ENCODE measurements at places on chromosomes 3 and 15.

DNA sequence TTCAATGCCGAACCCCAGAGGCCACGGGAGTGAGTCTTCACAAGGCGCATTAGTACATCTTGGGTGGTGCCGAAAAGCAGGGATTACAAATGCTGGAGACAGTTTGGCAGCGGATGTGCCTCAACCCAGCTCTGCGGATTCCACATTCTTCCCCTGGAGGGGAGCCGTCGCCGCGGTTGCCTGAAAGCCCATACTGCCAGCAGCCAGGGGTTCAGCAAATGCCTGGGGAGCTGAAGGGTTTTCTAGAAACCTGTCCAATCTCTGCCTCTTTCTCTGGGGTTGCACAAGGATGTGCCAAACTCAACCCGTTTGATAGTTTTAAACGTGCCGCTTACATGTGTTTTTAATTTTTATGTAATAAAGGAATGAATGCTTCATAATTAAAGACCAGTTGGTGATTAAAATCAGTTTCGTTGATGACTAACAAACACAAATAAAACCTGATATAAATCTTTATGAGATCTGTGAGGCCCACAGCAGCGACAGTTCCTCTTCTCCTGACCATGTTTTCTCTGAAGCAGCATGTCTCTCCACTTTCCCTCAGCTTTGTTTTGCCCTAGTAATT, 74.6 kb upstream of the LEKR1 start:
- DNase-seq, result peak; percentile 92

- DNase-seq, result no peak
Observed at GRCh38 chr3:154062513-154062912, 58.7 kb upstream of the ARHGEF26 start.

- DNase-seq, result no peak
Observed at GRCh38 chr3:8777201-8777977, 8.0 kb upstream of the OXTR start.

DNA sequence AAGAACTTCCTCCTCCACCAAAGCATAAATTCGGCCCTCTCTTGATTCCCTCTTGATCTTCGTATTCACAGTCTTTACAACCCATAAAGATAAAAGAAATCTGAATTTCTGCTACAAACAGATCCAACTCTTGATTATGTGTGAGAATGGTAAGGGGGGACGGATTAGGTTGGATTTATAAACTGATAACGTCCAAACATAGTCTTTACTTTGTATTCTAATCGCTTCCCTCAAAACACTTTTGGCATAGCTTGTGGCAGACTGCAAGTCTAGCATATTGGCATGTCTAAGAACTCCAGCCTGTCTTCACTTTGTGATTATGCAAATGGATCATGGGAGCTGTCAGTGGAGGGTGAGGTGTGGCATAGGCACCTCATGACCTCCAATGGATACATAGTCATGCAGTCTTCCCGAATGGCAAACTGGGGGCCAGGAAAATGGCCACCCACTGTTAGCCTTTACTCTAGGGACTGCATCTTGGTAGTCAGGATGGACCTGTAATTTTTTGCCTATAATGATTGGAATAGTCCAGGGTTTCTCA, 24.3 kb upstream of the GPR171 start:
- DNase-seq, result no peak

- DNase-seq, result no peak
Observed at GRCh38 chr15:74387141-74387541, 19.7 kb upstream of the CYP11A1 start.

DNA sequence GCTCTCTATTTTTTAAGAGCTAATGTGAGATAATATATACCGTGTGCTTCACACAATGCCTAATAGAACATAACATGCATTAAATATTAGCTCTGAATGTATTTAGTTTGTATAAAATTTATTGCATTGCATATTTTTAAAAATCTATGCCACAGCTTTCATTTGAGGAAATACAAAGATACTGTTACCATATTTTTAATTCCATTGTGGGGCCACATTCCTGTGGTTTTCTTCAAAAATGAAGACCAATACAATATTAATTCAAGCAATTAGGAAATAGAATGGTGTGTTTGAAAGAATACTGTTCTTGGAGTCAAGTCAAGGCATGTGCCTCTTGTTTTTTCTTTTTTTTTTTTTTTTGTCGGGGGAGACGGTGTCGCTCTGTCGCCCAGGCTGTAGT, 95.4 kb upstream of the CADPS start:
- DNase-seq, result peak; percentile 22

DNA sequence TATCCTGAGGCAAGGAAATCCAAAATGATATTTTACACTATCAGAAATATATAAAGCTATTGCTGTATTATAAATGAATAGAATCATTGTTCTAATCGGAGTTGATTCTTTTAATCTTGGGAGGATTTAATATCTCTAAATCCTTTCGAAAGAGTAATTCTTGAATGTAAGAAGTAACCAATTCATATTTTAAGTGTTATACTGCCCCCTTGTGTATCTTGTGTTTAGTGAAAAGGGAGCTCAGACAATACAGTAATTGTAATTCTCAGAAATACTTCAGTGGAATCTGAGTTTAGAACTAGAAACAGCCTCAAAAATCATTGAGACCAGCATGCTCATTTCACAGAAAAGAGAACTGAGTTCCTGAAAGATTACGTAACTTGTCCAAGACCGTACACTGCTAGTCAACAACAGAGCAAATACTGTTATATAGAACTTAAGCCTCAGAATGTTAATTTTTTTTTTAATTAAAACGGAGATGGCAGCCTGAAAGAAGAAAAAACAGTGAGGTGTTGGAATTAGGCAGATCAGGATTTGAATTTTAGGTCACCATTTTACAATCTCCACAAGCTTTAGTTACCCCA, 42.9 kb downstream of the PLCH1 start:
- DNase-seq, result peak; percentile 42

DNA sequence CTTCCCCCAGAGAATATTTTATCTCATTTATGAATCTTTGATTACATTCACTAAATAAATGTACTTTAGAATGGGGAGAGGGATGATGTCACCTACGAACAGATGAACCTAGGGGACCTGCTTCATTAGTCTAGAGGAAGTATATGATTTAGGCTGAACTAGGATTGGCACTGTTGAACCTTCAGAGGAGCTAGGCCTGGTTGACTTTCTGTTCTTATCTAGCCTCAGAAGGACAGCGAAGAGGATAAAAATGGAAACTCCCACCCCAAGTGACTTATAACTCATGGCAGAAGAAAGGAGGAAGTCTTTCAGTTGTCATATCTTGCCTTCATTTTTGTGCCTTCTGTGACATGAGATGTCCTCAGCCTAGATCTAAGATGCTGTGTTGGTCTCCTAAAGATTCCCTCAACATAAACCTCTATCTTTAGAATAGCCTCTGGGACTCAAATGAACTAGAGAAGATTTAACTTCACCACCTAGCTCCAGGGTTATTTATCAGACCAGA, 42.6 kb downstream of the POLG start:
- no peak for DNase-seq

DNA sequence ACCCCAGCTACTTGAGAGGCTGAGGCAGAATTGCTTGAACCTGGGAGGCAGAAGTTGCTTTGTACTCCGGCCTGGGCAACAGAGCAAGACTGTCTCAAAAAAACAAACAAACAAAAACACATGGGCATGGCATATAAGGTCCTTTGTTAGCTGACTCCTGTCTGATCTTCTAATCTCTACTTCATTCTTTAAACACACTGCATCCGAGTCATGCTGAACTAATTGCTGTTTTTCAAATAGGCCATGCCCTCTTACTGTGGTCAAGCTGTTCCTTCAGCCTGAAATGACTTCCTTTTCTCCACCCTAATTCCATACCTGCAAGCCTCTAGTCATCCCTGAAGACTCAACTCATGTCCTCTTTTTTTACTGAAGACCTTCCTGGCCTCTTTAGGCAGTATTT, 22.3 kb upstream of the SLMAP start:
- no peak for DNase-seq
